Stimulated activated CD8-positive, alpha-beta memory T cell treated with anti-CD3 and anti-CD28 coated beads, Interleukin-7, amount 100 ng/mL, for 4 hours (primary cell): ENCODE measurements at places on chromosomes 6 and 20.

- DNase-seq, result no peak
Measured at GRCh38 chr6:128676456-128676855, 156.1 kb upstream of the PTPRK start.

- no peak for DNase-seq
Measured at GRCh38 chr20:32871627-32872160, 13.0 kb downstream of the EFCAB8 start.

GRCh38 chr6:5499644-5500306 is 238.5 kb downstream of the FARS2 start:
- DNase-seq, result no peak

- DNase-seq, result no peak
Measured at GRCh38 chr6:47438481-47439347, 38.9 kb upstream of the CD2AP start.

DNA sequence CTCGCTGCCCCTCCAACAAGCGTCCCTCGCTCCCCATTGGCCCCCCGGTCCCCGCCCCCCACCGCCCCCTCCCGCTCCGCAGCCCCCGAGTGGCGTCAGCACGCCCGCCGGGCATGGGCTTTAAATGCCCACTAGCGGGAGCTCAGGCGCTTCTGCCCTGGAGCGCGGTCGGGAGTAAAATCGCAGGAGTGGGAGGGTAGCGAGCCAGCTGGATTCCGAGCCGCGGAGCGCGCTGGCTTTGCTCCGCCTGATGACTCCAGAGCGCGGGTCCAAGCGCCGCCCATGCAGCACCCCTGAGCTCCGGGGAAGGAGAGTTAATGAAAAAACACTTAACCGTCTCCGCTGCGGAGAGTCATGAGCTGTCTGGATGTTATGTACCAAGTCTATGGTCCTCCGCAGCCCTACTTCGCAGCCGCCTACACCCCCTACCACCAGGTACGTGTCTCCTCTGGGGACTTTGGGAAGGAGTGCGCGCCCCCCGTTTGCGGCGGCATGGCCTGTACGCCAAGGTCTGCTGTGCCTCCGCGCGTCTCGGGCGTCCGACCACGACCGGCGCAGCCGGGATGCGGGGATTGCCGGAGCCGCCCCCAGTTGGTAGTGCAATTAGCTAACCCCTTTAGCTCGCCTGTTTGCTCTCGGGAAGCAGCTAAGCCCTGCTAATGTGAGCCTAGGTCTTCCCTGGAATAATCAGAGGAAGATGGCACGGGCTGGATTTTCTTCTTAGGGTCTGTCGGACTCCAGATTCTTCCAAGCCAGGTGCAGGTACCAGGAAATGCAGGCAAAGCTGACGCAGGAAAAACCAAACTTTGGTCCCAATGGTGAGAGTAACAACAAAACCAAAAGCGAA is at the start of gene VGLL2:
Gene VGLL2 (plus strand): TSS at position 149 of the 847 bp plus-strand sequence. CDS start 206 bp downstream, at position 355.
- DNase-seq, result no peak

GRCh38 chr6:113115196-113115595 is 741.9 kb upstream of the MARCKS start:
- DNase-seq, result no peak

DNA sequence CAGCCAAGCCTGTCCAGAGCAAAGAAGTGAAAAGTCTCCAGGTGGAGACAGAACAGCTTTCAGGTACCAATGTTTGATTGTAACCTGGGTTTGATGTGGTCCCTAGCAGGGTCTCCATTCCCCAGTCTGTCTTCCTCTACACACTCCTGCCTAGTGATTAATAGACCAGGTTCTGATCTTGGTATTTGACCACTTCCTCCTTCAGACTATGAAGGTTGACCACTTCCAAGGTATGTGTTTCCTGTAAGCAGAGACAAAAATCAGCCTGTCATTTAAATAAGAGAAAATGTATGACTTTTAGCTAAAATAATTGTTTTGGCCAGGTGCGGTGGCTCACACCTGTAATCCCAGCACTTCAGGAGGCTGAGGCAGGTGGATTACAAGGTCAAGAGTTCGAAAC is 41.8 kb upstream of the TOP1 start:
- no peak for DNase-seq

- DNase-seq, result no peak
Measured at GRCh38 chr6:65157025-65157424, 550.0 kb downstream of the EYS start.
